DMS153 (cell line): ENCODE measurements at places on chromosomes 11 and 22.

- DNase-seq, result no peak
Measured at GRCh38 chr11:106842134-106842533, 176.1 kb downstream of the GUCY1A2 start.

DNA sequence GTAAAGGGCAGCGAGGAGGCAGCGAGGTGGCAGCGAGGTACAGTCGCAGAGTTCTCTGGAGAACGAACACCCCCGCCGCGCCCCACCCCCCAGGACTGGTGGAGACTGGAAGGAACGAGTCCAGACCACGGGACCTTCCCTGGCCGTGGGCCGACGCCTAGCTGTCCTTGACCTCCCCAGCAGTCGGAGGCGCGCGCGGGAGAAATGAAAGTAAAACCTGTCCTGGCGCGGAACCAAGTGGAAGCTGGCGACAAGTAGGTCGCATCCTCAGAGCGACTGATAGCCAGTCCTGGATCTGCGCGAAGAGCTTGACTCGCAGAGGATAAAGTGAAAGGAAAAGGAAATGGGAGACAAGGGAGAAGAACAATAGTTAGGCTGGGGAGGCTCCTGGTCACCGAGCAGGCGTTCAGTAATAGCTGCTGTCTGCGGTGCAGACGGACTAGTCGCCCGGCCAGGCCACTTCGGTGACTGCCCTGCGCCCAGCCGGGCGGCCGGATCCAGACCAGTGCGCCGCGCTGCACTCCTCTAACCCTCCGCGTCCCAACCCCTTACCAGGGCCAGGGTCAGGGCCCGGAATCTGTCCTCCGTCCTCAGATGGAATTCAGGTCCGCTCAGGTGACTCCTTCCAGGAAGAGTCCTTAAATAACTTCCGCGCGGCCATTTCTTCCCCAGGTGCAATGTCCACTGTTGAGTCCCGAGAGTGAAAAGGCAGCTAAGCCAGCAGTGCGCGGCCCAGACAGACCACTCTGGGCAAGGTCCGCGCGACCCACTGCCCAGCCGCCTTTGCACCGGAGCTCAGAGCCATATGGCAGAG is 1.9 kb upstream of the ADM start:
- DNase-seq, result peak; percentile 59

DNA sequence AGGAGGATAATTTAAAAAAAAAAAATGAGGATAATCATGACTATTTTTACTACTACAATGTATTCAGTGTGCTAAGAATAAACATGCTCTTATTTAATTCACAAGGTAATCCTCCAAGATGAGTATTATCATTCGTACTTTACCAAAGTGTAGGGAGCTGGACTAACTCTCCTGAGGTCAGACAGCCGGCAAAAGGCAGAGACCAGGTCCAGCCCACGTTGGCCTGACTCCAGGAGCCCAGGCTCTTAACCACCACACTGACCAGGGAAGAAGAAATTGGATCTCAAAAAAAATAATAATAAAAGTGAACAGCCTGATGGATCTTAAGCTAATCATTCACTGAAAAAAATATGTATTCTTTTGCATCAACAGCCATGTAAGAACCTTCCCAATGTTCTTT is 25.2 kb downstream of the PLAAT3 start:
- no peak for DNase-seq

DNA sequence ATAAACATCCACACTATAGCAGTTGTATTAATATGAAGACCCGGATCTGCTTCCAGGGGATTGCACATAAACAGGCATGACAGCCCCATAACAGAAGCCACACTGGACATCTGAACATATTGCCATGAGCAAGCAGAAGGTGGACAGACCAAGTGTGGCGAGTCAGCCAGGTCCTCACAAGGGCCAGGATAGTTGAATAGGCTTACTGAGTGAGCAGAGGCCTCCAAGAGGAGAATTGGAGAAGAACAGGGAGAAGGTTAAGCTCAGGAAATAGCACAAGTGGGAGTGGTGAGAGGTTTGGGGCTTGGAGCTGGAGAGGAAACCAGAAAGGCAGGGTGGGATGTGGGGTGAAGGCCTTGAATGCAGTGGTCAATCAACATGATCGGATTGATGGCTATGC is 10.8 kb downstream of the SLC35C1 start:
- DNase-seq, result no peak

GRCh38 chr22:27699383-27700019 is 102.1 kb downstream of the MN1 start:
- no peak for DNase-seq

- DNase-seq, result no peak
Measured at GRCh38 chr11:77449060-77449521, 24.8 kb downstream of the PAK1 start.

DNA sequence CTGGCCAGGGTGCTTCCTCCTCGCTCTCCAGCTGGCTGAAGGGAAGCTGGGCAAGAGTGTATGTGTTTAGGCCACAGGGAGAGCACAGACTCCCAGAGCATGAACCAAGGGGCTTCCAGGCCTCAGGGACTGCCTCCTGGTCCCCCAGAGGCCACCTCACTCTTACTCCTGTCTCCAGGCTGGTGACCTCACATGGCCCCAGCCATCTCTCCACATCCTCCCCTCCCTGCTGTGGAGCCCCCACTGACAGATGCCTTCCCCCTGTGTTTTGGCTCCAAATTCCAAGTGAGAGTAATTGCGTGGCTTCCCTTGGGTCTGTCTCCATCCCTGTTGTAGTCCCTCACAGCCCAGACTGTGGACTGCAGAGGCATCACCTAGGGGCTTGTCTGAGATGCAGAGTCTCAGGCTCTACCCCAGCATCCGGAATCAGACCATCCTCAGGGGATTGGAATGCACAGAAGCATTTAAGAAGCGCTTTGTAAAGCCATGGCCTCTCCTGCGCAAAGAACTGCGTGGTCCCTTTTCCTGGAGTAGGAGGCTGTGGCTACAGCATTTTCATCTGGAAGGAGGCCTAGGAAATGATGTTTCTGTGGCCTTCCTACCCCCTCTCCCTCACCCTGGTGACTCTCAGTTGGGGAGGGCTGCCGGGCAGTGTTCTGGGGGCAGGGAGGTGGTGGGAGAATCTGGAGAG is 91.1 kb downstream of the ATXN10 start:
- DNase-seq, result no peak

- no peak for DNase-seq
Measured at GRCh38 chr11:132035228-132035627, 664.8 kb downstream of the NTM start.

DNA sequence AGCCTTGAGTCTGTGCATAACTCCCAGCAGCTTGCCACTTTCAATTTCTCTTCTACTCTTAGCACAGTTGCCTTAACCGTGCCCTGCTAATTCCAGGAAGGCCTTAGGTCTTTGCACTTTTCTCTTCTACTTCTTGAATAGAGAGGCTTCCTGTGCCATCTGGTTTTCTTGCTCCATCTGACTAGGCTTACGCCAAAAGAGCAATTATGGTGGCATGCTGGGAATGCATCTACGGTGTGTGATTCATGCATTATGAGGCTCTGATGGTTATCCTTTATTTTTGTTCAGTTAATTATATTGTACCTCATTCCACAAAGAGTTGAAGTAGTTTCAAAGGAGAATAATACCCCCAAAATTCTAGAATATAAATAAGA is 29.4 kb downstream of the SIK2 start:
- no peak for DNase-seq

DNA sequence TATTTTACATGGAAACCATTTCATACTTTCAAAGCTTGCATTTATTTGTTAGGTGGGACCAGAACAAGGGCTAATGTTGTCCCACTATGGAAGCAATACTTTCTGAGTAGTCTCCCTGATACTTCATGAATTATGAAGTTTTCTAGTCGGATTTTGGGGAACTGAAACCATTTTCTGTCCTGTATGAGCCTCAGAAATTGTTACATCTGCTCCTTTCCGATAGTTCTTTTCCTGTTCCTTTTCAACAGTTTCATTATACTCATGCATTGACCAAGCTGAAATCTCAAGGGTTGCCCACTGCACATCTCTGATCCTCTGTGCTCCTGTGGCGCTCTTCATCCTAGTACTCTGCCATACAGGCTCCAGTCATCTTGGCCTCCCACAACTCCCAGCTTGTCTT is 31.5 kb upstream of the GLYATL1 start:
- DNase-seq, result no peak

- DNase-seq, result no peak
Measured at GRCh38 chr11:32895471-32895870, 2.9 kb downstream of the QSER1 start.

- no peak for DNase-seq
Measured at GRCh38 chr11:109043315-109043714, 378.4 kb downstream of the DDX10 start.

DNA sequence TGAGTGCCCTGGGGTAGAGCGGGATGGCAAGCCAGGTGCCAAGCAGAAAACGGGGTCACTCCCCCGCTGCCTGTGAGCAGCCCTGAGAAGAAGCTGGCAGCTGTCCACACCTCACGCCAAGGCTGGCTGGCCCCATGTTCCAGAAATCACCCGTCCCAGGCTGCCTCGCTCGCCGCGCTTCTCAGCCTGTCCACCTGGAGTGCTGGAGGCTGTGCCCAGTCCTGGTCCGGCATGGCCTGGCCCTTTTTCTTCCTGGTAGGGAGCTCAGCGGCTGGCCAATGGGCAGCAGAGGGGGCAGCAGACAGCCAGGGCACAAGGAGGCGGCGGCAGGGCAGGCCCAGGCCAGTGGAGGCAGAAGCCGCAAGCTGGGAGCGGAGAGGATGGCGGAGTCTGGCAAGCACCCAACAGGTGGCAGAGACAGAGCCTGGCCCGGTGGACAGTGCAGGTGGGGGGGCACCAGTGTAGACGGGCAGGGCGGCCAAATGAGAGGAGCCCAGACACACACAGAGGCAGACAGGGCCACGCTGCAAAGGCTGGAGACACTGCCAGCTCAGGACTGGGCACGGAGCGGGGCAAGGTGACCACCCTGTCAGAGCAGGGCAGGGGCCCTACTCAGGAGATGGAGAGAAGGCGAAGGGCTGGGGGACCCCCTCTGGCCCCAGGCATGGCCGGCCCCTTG is 37.2 kb upstream of the TH start:
- peak; percentile 49 for DNase-seq

DNA sequence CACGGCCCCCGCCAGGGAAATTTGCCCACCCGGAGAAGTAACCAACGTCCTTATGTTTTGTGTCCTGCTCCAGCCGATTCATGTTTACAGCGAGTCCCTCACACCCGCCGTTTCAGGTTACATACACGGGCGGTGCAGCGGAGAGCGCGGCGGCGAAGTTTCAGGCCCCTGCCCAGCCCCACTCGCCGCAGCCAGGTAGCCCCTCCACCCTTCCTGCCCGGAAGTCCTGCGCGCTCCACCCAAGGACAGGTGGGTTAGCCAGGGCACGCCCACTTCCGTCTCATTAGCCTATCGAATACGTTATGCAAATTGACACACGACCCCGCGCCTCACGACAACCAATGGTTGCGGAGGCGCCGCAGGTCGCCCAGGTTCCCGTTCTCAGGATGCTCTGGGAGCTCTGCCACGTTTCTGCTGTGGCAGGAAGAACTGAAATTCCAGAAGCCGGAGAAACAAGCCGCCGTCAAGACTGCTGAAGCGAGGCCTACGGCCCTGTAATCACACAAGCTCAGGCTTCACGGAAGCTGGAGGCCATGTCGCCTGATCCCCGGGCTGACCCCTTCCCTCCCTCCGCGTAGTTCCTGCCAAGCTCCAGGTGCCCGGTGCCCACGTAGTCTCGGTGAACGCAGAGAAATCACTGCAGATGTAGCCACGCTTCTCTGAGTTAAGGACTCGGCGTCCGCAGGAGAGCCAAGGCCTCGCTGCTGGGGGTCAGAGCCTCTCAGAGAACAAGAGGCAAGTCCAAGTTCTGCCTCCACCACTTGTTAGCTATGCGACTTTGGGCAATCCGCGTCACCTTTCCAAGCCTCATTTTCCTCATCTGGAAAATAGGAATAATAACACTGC is 22.4 kb upstream of the MYH9 start:
- peak; percentile 99 for DNase-seq

DNA sequence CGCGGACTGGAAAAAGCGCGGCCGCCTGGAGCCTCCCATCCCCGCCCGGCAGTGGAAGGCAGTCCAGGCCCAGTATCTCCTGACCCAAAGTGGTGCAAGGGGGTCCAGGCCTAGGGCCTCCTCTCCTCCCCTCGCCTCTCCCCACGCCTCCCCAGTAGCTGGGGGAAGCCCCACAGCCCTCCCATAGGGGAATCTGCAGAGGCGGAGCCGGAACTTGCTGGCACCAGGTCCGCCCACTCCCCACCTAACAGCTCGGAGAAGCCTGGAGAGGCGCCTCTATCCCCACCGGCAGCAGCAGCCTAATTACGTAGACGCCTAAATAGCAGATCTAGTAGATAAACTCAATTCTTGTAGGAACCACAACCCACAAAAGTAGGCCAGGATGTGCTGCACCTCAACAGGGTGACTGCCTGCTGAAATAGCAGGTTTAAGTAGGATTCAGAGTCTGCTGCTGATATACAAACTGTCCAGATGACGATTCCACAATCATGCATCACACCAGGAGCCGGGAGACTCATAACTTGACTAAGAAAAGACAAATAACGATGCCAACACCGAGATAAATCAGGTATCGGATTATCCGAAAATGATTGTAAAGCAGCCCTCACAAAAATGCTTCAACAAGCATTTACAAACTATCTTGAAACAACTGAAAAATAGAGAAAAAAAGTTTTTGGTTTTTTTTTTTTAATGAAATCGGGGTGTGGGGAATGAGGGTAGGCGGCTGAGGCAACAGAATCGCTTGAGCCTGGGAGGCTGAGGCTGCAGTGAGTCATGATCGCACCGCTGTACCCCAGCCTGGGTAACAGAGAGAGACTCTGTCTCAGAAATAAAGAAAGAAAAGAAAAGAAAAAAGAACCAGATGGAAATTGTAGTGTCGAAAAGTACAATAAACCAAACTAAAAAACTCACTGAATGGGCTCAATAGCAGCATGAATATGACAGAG is 11.4 kb upstream of the BRD1 start:
- no peak for DNase-seq

DNA sequence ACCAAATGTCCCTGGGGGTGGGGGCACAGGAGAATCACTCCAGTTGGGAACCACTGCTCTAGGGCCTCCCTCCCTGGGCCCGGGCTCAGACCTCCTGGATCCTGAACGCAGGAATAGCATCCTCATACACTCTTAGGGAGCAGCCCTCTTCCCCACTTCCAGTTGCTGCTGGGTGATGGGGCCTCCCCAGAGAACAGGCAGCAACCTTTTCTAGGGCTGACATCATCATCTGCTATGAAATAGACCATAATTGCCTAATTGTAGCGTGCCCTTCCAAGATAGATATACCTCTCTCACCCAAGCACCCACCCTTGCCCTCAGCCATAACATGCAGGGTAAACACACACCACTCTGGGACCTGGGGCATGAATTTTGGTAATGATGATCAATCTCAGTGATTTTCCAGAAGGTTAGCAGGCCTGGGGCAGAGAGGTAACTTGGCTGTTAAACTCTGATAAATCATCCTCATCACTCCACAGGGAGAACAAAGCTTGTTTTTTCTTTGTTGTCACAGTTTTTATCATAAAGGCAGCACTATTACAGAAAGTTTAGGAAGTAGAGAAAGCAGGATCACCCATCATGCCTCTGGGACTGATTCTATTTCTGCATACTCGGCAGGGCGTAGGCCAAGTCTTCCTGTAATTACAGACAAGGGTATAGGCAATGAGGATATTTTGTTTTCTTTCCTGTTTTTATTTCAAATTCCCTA is 88.3 kb upstream of the PRDM11 start:
- DNase-seq, result no peak

GRCh38 chr11:2898366-2899079 is 12.9 kb upstream of the CDKN1C start:
- DNase-seq, result peak; percentile 76

- DNase-seq, result no peak
Measured at GRCh38 chr22:35630387-35630793, 13.3 kb upstream of the MB start.
